ENCODE measurements at places on chromosomes 7 and 10.
A peak's percentile ranks its signal among the peaks of the same experiment; 100 is the strongest.

GRCh38 chr7:151138153-151138851, 29.2 kb downstream of the GBX1 start:
- H3K36me3 ChIP-seq, result no peaks in the 10 kb centered on the region
- no peaks in the 10 kb centered on the region for H3K4me1 ChIP-seq
- no peak for DNase-seq
- no peak overlapping the region for H3K4me3 ChIP-seq
- H3K27me3 ChIP-seq, result no peaks in the 10 kb centered on the region
- H3K27ac ChIP-seq, result no peak overlapping the region

GRCh38 chr10:94104316-94105000, 110.7 kb downstream of the PLCE1 start:
- no peaks in the 10 kb centered on the region for H3K27me3 ChIP-seq
- no peak for DNase-seq
- no peaks in the 10 kb centered on the region for H3K36me3 ChIP-seq
- no peak overlapping the region for H3K27ac ChIP-seq

DNA sequence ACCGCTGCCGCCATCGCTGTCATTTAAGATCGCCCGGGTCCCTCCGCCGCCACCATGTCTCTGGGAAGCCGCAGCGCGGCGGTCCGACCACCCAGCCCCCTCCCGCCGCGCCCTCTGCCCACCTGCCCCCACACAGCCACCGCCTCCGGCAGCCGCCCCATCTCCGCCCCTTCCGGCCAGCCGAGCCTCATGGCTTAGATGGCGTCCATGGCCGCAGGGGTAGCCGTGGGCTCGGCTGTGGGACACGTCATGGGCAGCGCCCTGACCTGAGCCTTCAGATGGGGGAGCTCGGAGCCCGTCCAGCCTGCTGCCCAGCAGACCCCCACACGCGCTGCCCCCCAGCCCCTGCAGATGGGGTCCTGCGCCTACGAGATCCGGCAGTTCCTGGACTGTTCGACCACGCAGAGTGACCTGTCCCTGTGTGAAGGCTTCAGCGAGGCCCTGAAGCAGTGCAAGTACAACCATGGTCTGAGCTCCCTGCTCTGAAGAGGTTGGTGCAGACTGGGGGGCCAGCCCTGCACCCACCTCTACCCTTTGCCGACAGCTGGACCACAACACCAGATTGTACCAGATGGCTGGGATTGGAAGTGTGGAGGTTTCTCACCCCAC, 38.0 kb upstream of the TARP start:
- DNase-seq, result peak; percentile 19
- no peaks in the 10 kb centered on the region for H3K27me3 ChIP-seq
- H3K4me1 ChIP-seq, result peaks cover 25% of the 10 kb centered on the region
- H3K36me3 ChIP-seq, result no peaks in the 10 kb centered on the region

GRCh38 chr7:116797612-116798011, 64.8 kb upstream of the CAPZA2 start:
- DNase-seq, result no peak
- no peaks in the 10 kb centered on the region for H3K36me3 ChIP-seq
- no peak overlapping the region for H3K27ac ChIP-seq
- no peaks in the 10 kb centered on the region for H3K27me3 ChIP-seq
- H3K4me3 ChIP-seq, result no peak overlapping the region

DNA sequence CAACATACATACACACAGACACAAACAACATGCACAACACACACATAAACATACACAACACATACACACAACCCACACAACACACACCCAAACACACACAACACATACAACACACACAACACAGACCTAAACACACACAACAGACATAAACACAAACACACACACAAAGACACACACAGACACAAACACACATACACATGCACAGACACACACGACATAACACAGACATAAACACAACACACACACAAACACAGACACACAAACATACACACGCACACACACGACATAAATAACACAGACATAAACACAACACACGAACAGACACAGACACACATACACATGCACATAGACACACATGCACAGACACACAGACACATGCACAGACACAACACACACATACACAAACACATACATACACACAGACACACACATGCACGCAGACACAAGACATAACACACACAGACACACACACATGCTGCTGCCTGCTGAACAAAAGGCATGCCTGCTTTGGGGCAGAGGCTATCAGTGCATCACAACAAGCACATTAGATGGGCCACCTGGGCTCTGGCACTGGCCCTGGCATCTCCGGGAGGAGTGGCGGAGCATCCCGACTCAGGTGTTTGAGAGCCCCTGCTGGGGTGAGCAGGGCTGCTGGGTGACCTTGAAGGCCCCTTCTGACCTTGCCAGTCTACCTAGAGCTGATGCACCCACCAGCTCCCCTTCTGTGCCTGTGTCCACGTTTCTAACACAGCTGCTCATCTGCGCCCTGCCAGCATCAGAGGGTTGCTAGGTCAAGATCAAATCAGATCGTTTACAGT, 5.3 kb downstream of the LRCH4 start:
- no peak overlapping the region for H3K27ac ChIP-seq
- peaks cover 11% of the 10 kb centered on the region for H3K4me1 ChIP-seq
- no peak overlapping the region for H3K4me3 ChIP-seq
- no peaks in the 10 kb centered on the region for H3K27me3 ChIP-seq
- DNase-seq, result no peak
- H3K36me3 ChIP-seq, result no peaks in the 10 kb centered on the region

- H3K27me3 ChIP-seq, result peaks cover 68% of the 10 kb centered on the region
- DNase-seq, result no peak
- no peaks in the 10 kb centered on the region for H3K4me1 ChIP-seq
- H3K4me3 ChIP-seq, result no peak overlapping the region
- H3K36me3 ChIP-seq, result no peaks in the 10 kb centered on the region
Measured at GRCh38 chr10:133231946-133232574, 2.0 kb downstream of the UTF1 start.

DNA sequence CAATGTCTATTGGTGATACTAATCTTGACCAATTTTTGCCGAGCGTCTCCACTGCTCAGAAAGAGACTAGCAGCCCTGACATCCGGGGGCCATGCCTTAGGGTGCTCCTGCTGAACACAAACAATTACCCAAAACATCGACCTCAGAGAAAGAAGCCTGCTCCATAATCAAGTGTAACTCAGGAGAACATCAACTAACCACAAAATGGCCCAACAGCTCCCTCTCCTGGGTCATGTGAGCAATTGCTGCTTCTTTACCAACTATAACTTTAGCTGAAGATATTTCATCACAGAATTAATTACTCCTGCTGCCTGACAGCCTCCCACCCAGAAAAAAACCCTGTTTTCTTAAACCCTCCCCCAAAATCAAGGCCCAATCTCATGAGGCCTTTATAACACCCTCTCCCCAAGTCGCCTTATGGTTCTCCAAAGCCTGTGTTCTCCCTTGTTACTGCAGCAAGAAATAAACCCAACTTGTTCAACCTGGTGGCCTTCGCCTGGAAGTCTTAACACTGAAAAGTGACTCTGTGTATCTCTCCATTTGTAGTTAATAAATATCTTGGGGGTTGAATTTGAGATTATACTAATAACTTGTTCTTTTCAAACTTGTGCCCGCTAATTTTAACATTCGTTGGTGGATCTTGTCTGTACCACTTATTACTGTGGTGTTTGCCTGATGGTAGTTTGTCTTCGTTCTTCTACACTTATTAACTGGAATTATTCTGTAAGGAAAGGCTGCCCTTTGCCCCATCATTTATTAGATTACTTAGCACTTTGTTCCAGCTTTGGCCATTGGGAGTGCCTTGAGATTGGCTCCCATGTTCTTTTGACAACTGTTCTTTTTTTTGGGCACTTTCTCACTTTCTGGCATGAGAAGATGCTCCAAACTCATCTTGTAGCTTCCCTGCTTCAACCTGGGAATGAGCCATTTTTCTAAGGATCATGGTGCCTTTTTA, 21.2 kb upstream of the RAMP3 start:
- no peak overlapping the region for H3K4me3 ChIP-seq
- no peaks in the 10 kb centered on the region for H3K27me3 ChIP-seq
- H3K4me1 ChIP-seq, result no peaks in the 10 kb centered on the region
- no peak overlapping the region for H3K27ac ChIP-seq

DNA sequence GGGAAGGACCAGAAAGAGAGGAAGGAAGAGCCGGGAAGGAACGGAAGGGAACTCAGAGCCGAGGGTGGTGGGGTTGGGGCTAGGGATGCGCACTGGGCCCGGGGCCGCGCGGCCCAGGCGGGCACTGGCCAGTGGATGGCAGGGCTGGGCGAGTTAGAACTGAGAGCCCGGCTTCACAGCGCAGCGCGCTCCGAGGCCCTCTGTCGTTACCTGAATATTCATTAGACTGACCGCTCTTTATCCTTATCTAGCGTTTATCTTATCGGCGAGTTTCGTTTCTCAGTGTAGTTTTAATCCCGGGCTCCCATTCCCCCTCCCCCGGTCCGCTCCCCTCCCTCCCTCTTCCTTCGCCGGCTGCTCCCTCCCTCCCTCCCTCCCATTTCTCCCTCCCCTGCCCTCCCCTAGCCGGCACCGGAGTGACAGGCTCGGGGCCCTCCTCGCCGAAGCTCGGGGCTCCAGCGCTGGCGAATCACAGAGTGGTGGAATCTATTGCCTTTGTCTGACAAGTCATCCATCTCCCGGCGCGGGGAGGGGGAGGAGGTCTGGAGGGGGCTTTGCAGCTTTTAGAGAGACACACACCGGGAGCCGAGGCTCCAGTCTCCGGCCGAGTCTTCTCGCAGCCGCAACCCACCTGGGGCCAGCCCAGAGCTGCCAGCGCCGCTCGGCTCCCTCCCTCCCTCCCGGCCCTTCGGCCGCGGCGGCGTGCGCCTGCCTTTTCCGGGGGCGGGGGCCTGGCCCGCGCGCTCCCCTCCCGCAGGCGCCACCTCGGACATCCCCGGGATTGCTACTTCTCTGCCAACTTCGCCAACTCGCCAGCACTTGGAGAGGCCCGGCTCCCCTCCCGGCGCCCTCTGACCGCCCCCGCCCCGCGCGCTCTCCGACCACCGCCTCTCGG, at the start of gene PAX2:
Gene PAX2, plus strand, starts transcription at position 596 of the 895 bp plus-strand sequence. CDS start 679 bp downstream, outside the sequence.
- no peaks in the 10 kb centered on the region for H3K36me3 ChIP-seq
- peaks cover 6% of the 10 kb centered on the region for H3K4me1 ChIP-seq
- peak within 1 kb of the TSS; percentile 52 for H3K4me3 ChIP-seq
- DNase-seq, result peak; percentile 45
- peaks cover 95% of the 10 kb centered on the region for H3K27me3 ChIP-seq

GRCh38 chr7:74329225-74329624, 40.0 kb downstream of the CLIP2 start:
- no peaks in the 10 kb centered on the region for H3K36me3 ChIP-seq
- DNase-seq, result no peak
- H3K27ac ChIP-seq, result no peak overlapping the region
- no peaks in the 10 kb centered on the region for H3K27me3 ChIP-seq

- H3K4me3 ChIP-seq, result no peak overlapping the region
- no peaks in the 10 kb centered on the region for H3K36me3 ChIP-seq
- no peak for DNase-seq
- no peaks in the 10 kb centered on the region for H3K27me3 ChIP-seq
Measured at GRCh38 chr7:126659124-126659523, 593.6 kb downstream of the GRM8 start.

- no peaks in the 10 kb centered on the region for H3K36me3 ChIP-seq
- H3K27ac ChIP-seq, result no peak overlapping the region
- H3K4me3 ChIP-seq, result no peak overlapping the region
- H3K4me1 ChIP-seq, result no peaks in the 10 kb centered on the region
- no peaks in the 10 kb centered on the region for H3K27me3 ChIP-seq
Measured at GRCh38 chr10:74453169-74453568, 302.1 kb downstream of the ADK start.

DNA sequence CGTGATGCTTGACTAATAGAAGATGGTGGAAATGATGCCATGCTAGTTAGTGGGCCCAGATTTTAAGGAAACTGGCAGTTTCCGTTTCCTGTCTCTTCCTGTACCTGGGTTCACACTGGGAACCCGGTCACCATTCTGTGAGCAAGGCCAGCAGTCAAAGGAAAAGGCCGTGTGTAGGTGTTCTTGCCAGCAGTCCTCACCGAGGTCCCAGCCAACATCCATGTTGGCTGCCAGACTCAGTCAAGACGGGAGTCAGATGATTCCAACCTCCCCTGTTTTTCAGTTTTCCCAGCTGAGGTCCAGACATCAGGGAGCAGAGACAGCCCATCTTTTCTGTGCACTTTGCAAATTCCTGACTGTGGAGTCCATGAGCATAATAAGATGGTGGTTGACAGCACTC, 15.2 kb upstream of the PILRB start:
- no peak overlapping the region for H3K27ac ChIP-seq
- DNase-seq, result no peak
- H3K4me1 ChIP-seq, result peaks cover 23% of the 10 kb centered on the region

GRCh38 chr7:22799633-22800032, 23.0 kb downstream of the TOMM7 start:
- no peaks in the 10 kb centered on the region for H3K4me1 ChIP-seq
- no peak overlapping the region for H3K4me3 ChIP-seq
- no peaks in the 10 kb centered on the region for H3K27me3 ChIP-seq
- DNase-seq, result no peak

DNA sequence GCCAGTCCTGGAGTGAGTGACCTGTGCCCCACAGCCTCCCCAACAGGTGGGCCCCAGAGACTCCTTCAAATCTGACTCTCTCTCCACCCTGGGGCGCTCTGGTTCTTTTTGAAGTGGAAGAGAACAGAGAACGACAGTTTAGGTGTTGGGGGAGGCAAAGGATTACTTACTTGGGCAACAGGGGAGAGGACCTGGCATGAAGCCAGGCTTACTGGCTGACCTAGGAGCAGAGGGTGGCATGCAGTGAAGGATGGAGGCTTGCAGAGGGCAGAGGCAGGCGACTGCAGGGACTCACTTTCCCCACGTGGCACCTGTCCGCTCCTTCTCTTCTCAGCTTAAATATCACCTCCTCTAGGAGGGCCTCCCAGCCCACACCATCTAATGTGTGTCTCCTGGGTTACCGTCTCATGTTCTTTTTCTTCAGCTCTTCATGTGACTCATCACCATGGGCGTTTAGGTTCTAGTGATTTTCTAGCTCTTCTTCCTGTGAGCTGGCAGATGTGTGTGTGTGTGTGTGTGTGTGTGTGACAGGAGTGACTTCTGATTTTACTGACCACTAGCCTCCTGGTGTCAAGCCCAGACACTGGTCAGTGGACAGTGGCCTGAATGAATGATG, 15.5 kb downstream of the LZTS2 start:
- no peak overlapping the region for H3K27ac ChIP-seq
- H3K36me3 ChIP-seq, result no peaks in the 10 kb centered on the region
- H3K4me3 ChIP-seq, result no peak overlapping the region
- peaks cover 36% of the 10 kb centered on the region for H3K27me3 ChIP-seq
- peaks cover 9% of the 10 kb centered on the region for H3K4me1 ChIP-seq

GRCh38 chr7:43482679-43483252, 100.1 kb upstream of the STK17A start:
- H3K36me3 ChIP-seq, result no peaks in the 10 kb centered on the region
- no peak overlapping the region for H3K27ac ChIP-seq
- peaks cover 13% of the 10 kb centered on the region for H3K4me1 ChIP-seq

DNA sequence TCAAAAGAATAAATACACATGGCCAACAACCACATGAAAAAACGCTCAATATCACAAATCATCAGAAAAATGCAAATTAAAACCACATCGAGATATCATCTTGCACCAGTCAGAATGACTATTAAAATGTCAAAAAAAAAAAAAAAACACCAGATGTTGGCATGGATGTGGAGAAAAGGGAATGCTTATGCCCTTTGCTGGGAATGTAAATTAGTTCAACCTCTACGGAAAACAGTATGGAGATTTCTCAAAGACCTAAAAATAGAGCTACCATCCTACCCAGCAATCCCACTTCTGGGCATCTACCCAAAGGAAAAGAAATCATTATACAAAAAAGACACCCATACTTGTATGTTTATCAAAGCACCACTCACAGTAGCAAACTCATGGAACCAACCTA, 45.0 kb upstream of the DIP2C start:
- H3K36me3 ChIP-seq, result no peaks in the 10 kb centered on the region
- H3K27ac ChIP-seq, result no peak overlapping the region
- H3K4me3 ChIP-seq, result no peak overlapping the region
- no peaks in the 10 kb centered on the region for H3K4me1 ChIP-seq
- no peak for DNase-seq
